ENCODE measurements at places on chromosomes 7 and 10. TPM values are rescaled to one million over a fixed set of nuclear protein-coding genes. Genes with fewer than 3 reads are reported as not detected.

- H3K4me1 ChIP-seq: peaks cover 6% of the 10 kb centered on the region
- no peaks in the 10 kb centered on the region for H3K36me3 ChIP-seq
- no peak for DNase-seq
- no peaks in the 10 kb centered on the region for H3K27me3 ChIP-seq
- H3K4me3 ChIP-seq: no peak overlapping the region
Observed at GRCh38 chr7:46600340-46600739, 679.3 kb upstream of the IGFBP3 start.

- H3K36me3 ChIP-seq: no peaks in the 10 kb centered on the region
- H3K4me1 ChIP-seq: no peaks in the 10 kb centered on the region
- H3K4me3 ChIP-seq: no peak overlapping the region
- DNase-seq: no peak
Observed at GRCh38 chr7:37173670-37174069, 275.0 kb downstream of the ELMO1 start.

DNA sequence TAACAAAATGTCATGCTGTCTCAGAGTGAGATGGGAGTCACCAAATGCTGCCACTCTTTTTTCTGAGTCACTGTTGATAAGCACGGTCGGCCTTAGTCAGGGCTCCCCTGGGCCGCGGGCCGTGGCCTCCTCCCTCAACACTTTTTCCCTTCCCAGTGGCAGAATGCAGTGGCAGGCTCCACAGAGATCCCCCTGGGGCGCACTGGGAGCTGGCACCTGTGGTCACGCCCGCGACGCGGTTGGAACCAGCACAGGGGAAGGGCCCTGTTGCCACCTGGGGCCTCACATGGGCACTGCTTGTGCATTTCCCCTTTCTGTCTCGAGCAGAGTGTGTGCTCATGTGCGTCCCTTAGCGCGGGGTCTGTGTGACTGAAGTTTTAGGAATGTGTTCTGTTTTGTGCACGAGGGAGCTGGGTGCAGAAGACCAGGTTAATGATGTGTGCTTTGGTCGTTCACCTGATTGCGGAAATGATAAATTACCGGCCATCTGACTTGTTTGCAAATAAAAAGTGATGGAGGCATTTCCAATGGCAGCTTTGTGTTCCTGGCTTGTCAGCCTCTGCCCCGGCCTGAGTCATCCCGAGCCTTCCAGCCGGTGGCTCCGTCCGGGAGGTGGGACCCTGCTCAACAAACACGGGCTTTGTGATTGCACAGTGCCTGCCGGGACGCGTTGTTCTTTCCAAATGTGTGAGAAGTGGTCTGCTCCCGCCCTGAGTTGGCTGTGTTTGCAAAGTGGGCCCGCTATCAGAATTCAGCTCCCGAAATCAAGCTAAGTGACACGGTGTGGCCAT lies 100.7 kb downstream of the NKX6-2 start:
- no peak overlapping the region for H3K27ac ChIP-seq
- DNase-seq: no peak
- no peaks in the 10 kb centered on the region for H3K36me3 ChIP-seq
- no peak overlapping the region for H3K4me3 ChIP-seq
- no peaks in the 10 kb centered on the region for H3K27me3 ChIP-seq

GRCh38 chr7:13633857-13634256 lies 355.6 kb downstream of the ETV1 start:
- DNase-seq: no peak
- no peaks in the 10 kb centered on the region for H3K4me1 ChIP-seq
- H3K36me3 ChIP-seq: no peaks in the 10 kb centered on the region
- H3K27me3 ChIP-seq: no peaks in the 10 kb centered on the region

GRCh38 chr7:90187507-90188050 lies 24.0 kb upstream of the STEAP2 start:
- H3K4me1 ChIP-seq: no peaks in the 10 kb centered on the region
- no peaks in the 10 kb centered on the region for H3K27me3 ChIP-seq
- no peak for DNase-seq
- H3K4me3 ChIP-seq: no peak overlapping the region
- no peaks in the 10 kb centered on the region for H3K36me3 ChIP-seq
- no peak overlapping the region for H3K27ac ChIP-seq

WNT2 gene
- 0.05 TPM for polyA plus RNA-seq

CADPS2 gene
- 0.05 TPM for polyA plus RNA-seq

DNA sequence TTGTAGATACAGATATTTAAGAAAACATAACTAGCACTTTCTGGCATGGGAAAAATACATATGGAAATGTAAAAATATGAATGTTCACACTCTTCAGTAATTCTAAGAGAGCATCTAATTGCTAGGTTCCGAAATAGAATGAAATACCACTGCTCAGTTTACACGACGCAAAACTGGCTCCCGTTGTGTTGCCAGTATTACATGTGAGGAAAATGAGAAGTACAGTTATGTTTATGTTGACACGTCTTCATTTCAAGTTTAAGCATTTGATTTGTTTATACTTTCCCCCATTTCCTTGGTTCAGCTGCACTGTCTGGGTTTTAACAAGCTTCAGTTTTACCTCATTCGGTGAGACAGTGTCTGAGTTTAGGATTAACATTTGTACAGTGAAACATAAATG lies 275.8 kb upstream of the SEMA3D start:
- H3K27ac ChIP-seq: no peak overlapping the region
- DNase-seq: no peak
- H3K36me3 ChIP-seq: no peaks in the 10 kb centered on the region
- H3K27me3 ChIP-seq: no peaks in the 10 kb centered on the region
- H3K4me3 ChIP-seq: no peak overlapping the region

GRCh38 chr10:126170776-126171175 lies 217.5 kb downstream of the ADAM12 start:
- no peak for DNase-seq
- no peak overlapping the region for H3K4me3 ChIP-seq
- H3K27me3 ChIP-seq: no peaks in the 10 kb centered on the region
- no peaks in the 10 kb centered on the region for H3K36me3 ChIP-seq
- H3K4me1 ChIP-seq: no peaks in the 10 kb centered on the region

GRCh38 chr7:34191162-34191561 lies 285.8 kb downstream of the BMPER start:
- H3K27ac ChIP-seq: no peak overlapping the region
- H3K27me3 ChIP-seq: no peaks in the 10 kb centered on the region
- DNase-seq: no peak
- no peaks in the 10 kb centered on the region for H3K4me1 ChIP-seq

DNA sequence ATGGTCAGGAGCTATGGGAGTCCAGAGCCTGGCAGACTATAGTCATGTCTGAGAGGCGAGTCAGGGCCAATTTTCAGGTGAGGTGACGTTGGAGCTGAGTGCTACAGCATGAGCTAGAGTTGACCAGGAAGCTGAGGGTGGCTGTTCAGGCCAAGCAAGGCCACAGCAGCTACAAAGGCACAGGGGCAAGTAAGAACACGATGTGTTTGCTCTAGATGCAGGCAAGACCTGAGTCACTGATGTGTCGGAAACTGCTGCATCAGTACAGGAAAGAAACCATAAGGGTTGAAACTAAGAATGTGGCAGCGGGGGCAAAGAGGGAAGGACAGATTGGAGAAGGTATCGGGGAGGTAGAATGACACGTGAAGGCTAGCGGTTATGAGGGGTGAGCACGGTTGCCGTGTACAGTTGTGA lies 11.8 kb upstream of the RRP12 start:
- no peak for DNase-seq
- no peaks in the 10 kb centered on the region for H3K27me3 ChIP-seq
- H3K4me3 ChIP-seq: no peak overlapping the region
- no peaks in the 10 kb centered on the region for H3K4me1 ChIP-seq

- no peak overlapping the region for H3K27ac ChIP-seq
- H3K36me3 ChIP-seq: no peaks in the 10 kb centered on the region
- H3K4me1 ChIP-seq: peaks cover 16% of the 10 kb centered on the region
Observed at GRCh38 chr10:132543916-132544743, 6.5 kb downstream of the INPP5A start.

SAMD9L gene
- polyA plus RNA-seq: 1.8 TPM

DNA sequence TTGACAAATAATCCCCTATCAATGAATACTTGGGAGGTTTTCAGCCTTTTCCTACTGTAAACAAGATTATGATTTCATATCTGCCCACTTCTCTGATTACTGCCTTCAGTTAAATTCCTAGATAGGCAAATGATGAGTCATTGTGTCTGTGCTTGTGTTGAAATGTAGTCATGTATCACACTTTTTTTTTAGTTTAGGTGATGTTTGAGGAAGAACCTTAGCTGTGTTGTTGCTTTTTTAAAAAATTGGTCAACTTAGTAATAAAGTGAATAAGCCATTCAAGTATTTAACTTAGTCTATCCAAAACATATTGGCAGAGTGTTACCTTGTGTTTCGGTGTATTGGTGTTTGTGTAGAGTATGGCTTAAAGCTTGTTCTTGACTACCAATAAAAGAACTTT lies 60.0 kb downstream of the WAC start:
- no peaks in the 10 kb centered on the region for H3K27me3 ChIP-seq
- H3K4me1 ChIP-seq: peaks cover 13% of the 10 kb centered on the region
- H3K27ac ChIP-seq: peak overlapping the region; percentile 18
- DNase-seq: no peak

- H3K4me3 ChIP-seq: no peak overlapping the region
- no peaks in the 10 kb centered on the region for H3K4me1 ChIP-seq
- H3K27ac ChIP-seq: no peak overlapping the region
- H3K27me3 ChIP-seq: peaks cover 43% of the 10 kb centered on the region
- DNase-seq: no peak
Observed at GRCh38 chr7:100952641-100953040, 3.3 kb downstream of the MUC3A start.

PNLIP gene
- not detected for polyA plus RNA-seq

GIMAP1 gene
- not detected for polyA plus RNA-seq

DNA sequence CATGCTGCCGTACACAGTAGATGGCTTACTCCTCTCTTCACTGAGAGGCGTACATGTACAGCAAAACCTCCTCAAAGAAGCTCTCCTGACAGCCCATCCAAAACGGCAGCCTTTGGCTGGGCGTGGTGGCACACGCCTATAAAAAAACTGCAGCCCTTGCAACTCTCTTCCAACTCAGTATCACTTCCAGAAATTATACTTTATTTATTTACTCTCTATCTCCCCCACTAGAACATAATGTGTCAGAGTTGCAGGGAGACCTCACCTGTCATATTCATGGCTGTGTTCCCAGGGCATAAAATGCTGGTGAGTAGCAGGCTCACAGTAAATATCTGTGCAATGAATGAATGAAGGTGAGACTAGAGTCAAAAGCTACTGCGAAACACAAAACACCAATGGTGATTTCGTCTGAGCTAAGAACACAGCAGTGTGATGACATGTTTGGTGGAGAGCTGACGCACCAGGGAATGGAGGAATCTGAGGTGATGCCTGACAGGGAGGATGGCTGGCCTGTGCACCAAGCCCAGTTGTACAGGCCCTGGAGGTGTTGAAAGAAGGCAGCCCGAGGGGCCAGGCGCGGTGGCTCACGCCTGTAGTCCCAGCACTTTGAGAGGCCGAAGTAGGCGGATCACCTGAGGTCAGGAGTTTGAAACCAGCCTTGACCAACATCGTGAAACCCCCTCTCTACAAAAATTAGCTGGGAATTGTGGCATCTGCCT lies 55.3 kb downstream of the COBL start:
- DNase-seq: no peak
- H3K27ac ChIP-seq: no peak overlapping the region
- H3K4me1 ChIP-seq: no peaks in the 10 kb centered on the region
- no peak overlapping the region for H3K4me3 ChIP-seq
- H3K27me3 ChIP-seq: no peaks in the 10 kb centered on the region
- no peaks in the 10 kb centered on the region for H3K36me3 ChIP-seq

- no peak overlapping the region for H3K4me3 ChIP-seq
- H3K4me1 ChIP-seq: no peaks in the 10 kb centered on the region
- H3K27me3 ChIP-seq: no peaks in the 10 kb centered on the region
- no peaks in the 10 kb centered on the region for H3K36me3 ChIP-seq
- DNase-seq: no peak
- no peak overlapping the region for H3K27ac ChIP-seq
Observed at GRCh38 chr10:109247814-109248213, 675.5 kb downstream of the XPNPEP1 start.

DNA sequence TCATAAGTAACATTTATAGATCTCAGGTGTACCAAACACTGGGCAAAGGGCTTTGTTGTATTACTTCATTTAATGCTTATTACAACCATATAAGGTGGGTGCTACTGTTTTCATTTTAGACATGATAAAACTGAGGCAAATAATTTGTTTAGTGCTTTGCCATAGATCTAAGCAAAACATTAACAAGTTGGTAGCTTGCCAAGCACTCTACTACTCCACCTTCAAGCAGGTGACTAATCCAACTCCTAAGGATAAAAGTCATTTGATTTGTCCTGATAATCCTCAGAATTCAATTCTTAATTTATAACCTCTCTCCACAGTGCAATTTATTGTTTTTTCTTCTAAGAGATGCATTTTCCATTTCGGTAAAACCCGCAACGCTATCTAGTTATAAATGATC lies 646.4 kb downstream of the GRM8 start:
- H3K36me3 ChIP-seq: no peaks in the 10 kb centered on the region
- DNase-seq: no peak
- no peak overlapping the region for H3K27ac ChIP-seq
- no peak overlapping the region for H3K4me3 ChIP-seq

REEP3 gene
- polyA plus RNA-seq: 9.6 TPM

DMTF1 gene
- 177 TPM for polyA plus RNA-seq

DNA sequence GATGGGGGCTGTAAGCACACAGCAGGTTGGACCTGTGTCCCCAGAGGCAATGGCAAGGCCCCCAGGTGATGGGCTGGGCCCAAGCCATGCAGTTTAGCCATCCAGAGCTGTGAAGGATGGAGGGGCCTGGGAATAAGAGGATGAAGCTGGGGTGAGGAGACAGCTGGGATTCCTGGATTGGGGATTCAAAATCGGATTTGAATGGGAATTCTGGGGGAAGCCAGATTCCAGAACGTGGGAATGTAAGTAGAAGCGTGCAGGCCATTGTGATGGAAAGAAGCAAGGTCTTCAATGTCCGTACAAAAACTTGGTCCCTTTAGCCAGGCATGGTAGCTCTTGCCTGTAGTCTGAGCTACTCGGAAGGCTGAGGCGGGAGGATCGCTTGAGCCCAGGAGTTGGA lies 9.8 kb downstream of the SH2B2 start:
- H3K4me1 ChIP-seq: no peaks in the 10 kb centered on the region
- H3K36me3 ChIP-seq: no peaks in the 10 kb centered on the region
- DNase-seq: no peak
- no peak overlapping the region for H3K4me3 ChIP-seq

CHPF2 gene
- polyA plus RNA-seq: 68.6 TPM

MOSPD3 gene
- 30.0 TPM for polyA plus RNA-seq

DNA sequence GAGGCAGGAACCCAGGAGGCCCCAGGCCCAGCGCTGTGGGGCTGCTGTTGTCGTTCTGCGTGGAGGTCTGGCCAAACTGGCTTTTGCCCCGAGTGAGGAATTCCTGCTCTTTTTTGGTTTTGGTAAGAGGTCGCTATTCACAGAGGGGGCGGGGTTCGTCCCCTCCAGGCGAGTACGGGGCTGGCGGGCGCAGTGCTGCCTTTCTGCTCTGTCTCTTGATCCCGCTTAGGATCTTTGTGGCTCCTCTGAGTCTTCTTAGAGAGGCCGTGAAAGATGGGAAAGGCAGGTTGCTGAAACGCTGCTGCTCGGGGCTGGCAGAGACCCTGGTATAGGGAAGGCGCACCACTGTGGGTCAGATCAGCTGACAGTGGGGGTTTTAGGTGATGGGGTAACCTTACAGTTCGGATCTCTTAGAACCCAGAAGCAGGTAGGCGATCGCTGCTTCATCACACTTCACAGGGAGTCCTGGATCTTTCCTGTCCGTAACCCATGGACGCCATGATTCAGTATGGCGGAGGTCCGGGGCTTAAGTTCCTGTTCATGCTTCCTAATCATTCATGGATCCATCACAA lies 136.7 kb downstream of the KIF20B start:
- no peaks in the 10 kb centered on the region for H3K4me1 ChIP-seq
- peaks cover 21% of the 10 kb centered on the region for H3K27me3 ChIP-seq
- H3K36me3 ChIP-seq: no peaks in the 10 kb centered on the region
- H3K4me3 ChIP-seq: no peak overlapping the region
- peak; percentile 17 for DNase-seq

KCP gene
- not detected for polyA plus RNA-seq

- H3K4me1 ChIP-seq: peaks cover 27% of the 10 kb centered on the region
- no peaks in the 10 kb centered on the region for H3K36me3 ChIP-seq
- no peaks in the 10 kb centered on the region for H3K27me3 ChIP-seq
Observed at GRCh38 chr7:78022165-78022564, 223.6 kb downstream of the PHTF2 start.

Measured in SK-N-SH (cell line).